ENCODE measurements at places on chromosomes 7 and 10.
A peak's percentile ranks its signal among the peaks of the same experiment; 100 is the strongest.

DNA sequence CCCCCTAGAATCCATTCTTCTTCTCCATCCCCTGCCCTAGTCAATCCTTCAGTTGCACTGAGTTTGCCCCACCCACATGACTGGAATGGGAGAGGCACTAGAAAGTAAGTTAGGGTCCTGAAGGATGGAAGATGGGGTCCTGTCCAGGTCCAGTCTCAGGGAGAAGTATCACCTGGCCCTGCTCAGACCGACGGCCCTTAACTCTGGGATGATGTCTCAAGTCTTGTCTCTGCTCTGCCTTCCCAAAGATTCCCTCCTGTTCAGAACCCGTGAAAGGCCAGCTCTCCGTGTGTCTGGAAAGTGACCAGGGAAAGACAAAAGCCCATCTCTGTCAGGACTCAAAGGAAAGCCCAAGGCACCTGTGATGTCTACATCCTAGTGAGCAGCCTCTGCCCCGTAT is 88.8 kb downstream of the OAT start:
- no peak for DNase-seq

GRCh38 chr10:89275383-89275782 is 23.8 kb upstream of the LIPA start:
- no peak for DNase-seq

GRCh38 chr7:14717816-14718215 is 184.7 kb downstream of the DGKB start:
- no peak for DNase-seq

DNA sequence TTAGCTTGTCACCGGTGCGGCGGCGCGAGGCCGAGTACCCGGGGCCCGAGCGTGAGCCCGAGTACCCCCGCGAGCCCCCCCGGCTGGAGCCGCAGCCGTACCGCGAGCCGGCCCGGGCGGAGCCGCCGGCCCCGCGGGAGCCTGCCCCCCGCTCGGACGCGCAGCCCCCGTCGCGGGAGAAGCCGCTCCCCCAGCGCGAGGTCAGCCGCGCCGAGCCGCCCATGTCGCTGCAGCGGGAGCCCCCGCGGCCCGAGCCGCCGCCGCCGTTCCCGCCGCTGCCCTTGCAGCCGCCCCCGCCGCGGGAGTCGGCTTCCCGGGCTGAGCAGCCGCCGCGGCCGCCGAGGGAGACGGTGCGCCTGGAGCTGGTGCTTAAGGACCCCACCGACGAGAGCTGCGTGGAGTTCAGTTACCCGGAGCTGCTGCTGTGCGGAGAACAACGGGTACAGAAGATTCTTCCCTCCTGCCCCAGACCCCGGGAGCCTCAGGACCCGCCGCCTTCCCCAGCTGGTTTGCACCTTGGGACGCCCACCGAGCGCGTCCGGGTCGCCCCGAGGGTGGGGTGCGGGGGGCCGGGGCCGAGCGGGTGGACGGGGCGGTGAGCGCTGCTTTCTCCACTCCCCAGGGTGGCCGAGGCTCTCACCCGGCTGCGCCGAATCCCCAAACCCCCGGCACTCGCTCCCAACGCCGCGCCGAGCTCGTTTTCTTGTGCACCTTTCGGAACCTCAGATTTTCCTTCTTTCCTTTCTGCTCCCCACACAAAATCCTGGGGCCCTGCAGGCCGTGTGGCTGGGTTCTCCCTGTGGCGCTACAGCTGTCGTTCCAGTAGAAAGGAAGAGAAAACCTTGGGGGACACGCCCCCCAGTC is 708 bp downstream of the UBN2 start:
- no peak for DNase-seq

- DNase-seq, result no peak
Observed at GRCh38 chr7:42869131-42870020, 42.5 kb downstream of the C7orf25 start.

DNA sequence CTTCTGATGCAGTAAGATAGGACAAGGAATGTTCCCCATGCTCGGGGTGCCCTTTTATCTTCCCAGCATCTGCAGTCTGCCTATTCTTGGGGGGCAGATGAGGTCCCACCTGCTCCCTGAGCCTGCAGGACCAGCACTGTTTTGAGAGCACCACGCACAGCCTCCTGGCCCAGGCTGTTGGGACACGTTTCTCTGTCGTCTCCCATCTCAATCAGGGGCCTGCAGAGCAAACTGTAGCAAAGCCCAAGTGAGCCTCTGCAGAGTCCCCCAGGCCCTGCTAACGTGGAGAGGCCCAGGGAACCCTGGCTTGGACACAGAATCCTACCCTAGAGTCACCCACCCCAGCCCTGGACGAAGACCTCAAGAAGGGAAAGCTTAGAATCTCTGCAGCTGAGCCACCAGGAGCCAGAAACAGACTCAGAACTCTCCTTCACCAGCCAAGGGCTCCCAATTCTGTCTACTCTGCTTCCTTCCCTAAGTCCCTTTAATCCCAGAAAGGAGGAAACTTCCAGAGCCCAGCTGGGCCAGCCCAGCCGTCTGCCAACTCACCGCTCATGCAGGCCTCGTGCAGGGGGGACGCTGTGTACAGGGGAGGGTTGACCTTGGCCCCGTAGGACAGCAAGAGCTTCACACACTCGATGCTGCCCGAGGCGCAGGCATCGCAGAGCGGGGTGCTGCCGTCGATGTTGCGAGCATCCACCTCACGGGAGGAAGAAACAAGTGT is 15.6 kb downstream of the ASB13 start:
- DNase-seq, result no peak

GRCh38 chr10:91049296-91049987 is 128.6 kb upstream of the ANKRD1 start:
- no peak for DNase-seq

DNA sequence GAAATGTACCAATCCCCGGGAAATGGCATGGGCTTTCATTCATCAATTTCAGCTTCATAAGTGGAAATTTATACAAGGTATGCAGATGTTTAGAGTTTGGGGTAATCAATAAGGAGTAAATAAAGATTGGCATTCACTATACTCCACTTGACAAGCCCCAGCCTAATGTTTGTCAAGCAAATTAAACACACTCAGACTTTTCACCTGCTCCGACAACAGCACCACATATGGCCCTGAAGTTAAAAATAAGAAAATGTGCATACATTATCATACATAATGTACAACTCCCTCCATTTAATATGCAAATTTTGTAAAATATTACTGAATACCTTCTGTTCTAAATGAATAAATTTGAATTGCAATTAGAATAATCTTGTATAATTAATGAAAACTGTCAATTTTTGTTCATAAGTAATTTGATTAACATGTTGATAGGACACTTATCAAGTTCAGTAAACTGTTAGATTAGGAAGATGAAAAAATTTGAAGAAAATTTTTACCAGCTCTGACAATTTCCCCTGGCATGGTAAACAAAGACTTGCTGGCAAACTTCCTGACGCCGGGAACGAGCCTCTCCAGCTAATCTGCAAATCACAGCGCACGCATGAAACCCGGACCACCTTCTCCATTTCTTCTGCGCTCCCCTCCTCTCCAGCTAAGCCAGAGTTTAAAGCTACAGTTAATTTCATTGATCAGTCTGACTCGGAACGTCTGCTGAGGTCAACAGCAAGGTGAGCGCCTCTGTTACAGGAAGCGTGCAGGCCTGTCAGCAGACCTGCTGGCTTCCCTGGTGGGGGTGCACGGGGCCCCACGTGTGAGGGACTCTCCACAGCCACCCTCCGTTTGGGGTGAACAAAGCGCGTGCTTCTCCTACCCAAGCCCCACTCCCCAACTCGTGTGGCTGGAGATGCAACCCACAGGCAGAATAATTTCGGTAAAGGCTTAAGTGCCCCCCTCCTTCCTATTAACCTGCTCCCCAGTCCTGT is 70.7 kb downstream of the EBF3 start:
- DNase-seq, result no peak

DNA sequence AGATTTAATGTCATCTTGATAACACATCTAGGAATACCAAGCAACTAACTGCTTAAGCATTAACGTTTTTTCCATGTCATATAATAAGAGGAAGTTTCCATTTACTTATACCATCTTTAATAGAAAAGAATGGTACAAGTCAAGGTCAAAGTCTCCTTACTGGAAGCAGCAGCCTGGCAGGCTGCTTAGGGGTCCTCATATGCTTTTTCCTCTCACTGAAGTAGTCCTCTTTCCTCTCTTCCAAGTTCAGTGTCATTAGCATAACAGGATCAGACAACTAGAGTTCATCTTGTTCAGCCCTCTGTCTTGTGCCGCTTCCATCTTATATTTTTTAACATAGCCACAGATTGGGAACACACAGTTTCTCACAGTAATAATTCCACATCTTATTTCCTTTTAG is 405.7 kb downstream of the GFRA1 start:
- DNase-seq, result no peak

- DNase-seq, result no peak
Observed at GRCh38 chr7:92730808-92731207, 105.6 kb downstream of the CDK6 start.

- no peak for DNase-seq
Observed at GRCh38 chr10:108598831-108599230, 1324.5 kb downstream of the XPNPEP1 start.

GRCh38 chr10:341081-341740 is 206.0 kb downstream of the ZMYND11 start:
- DNase-seq, result no peak

DNA sequence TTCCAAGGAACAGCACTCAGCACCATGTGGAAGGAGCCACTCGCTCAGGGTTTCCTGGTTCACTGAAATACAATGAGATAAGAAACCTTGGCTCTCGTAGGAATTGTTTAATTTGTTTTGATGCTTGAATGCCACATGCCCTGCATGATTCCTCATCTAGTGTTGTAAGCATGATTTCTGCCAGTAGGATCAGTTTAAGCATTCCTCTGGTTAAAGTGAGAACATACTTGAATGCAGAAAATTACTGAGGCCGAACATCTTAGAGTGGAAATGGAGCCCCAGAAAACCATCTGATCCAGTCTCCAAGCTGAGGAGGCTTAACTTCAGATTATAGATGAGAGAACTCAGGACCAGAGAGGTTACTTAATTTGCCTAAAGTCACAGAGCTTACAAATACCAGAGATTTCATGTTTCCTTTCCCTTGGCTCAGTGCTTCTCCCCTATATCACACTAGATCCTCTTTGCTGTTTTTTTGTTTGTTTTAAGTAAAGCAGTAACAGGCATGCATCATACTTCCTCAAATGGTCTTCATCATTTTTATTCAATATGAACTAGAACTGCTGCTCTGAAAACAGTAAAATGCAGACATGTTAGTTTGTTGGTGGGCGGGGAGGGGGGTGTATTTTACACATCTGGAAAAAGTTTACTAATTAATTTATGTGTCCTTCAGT is 125.1 kb downstream of the ADAM12 start:
- no peak for DNase-seq

- no peak for DNase-seq
Observed at GRCh38 chr10:87546971-87547413, 42.3 kb downstream of the MINPP1 start.

DNA sequence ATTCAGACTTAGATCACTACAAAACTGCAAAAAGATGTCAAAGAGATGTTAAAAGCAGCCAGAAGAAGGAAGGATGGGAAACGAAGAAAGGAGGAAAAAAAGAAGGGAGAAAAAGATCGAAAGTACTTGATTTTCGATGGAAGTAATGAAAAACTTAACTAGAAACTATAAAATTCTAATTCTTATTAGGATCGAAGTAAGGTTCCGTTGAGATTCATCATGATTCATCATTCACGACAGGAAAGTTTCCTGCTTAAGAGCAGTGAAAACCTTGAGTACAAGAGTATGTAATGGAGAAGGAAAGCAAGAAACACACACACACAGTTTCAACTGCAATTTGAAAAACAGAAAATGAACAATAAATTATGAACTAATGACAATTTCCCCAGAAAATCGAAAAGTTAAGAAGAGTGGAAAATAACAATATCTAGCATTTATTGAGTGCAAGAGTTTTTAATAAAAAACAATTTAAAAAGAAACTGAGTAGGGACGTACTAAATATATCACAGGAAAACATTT is 1.1 kb upstream of the ING3 start:
- no peak for DNase-seq

- no peak for DNase-seq
Observed at GRCh38 chr7:7521259-7521658, 14.4 kb downstream of the COL28A1 start.

- DNase-seq, result no peak
Observed at GRCh38 chr10:75246506-75246905, 10.7 kb upstream of the COMTD1 start.

DNA sequence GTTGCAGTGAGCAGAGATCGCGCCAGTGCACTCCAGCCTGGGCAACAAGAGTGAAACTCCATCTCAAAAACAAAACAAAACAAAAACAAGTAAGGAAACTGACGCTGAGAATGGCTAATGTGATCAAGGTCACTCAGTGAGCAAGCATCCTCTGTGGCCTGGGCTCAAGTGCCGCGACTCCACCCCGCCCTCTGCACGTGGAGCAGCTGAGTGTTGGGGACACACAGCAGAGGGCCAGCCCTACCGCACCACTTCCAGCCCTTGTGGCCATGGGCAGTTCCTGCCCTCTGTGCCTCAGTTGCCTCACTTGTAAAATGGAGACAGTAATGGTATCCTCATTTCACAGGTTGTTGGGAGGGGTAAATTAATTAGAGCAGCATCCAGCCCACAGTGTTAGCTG is 21.0 kb upstream of the OPALIN start:
- DNase-seq, result no peak

GRCh38 chr10:31905586-31905985 is 23.0 kb downstream of the ARHGAP12 start:
- no peak for DNase-seq

- no peak for DNase-seq
Observed at GRCh38 chr10:13404791-13405190, 56.7 kb upstream of the SEPHS1 start.

- peak; percentile 21 for DNase-seq
Observed at GRCh38 chr7:138460649-138461607, 869 bp downstream of the TRIM24 start.

DNA sequence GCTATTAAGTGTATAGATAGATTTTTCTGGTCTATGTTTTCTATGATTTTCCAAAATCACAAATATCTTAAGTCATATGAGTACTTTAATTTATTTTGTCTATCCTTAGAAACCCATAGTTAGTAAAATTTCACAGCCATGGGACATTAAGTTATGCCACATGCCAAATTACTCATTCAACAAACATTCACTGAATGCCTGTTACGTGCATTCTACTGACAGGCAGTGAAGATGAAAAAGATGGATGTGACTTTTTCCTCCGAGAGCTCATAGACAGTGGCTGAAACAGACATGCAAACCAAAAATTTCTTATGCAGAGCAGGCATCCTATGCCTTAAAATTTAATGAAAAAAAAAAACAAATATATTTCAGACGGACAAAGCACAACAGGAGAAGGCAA is 84.9 kb downstream of the CHRM2 start:
- DNase-seq, result no peak

- DNase-seq, result no peak
Observed at GRCh38 chr7:24932815-24933214, 47.2 kb downstream of the OSBPL3 start.

GRCh38 chr7:76285604-76286374 is 16.7 kb upstream of the HSPB1 start:
- DNase-seq, result no peak

DNA sequence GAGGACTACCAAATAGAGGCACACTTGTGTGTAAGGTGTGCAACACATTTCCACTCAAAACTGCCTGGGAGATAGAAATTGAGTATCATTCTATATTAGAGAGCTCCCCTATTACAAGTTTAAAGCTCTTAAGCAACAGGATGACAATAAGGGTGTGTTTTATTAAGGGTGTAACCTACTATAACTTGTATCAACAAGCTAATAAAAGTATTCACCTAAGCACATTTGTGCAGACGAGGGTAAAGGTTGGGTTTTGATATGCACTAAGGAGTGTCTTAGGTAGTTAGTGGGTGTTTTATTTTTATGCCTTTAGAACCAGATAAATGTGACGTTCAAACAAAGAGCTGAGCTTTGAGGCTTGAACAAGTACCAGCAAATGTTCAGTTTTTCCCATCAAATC is 2.8 kb upstream of the FAM53B start:
- no peak for DNase-seq

All from stimulated activated CD4-positive, alpha-beta T cell treated with anti-CD3 and anti-CD28 coated beads, Interleukin-1b, Interleukin-23, amount 100 ng/mL, for 1 hour (primary cell).